Islet precursor cell (in vitro differentiated cells): ENCODE measurements at places on chromosomes 5 and 9.

- no peak for DNase-seq
These were observed 346.4 kb upstream of the SLC24A2 start for GRCh38 chr9:20135119-20135697.

DNA sequence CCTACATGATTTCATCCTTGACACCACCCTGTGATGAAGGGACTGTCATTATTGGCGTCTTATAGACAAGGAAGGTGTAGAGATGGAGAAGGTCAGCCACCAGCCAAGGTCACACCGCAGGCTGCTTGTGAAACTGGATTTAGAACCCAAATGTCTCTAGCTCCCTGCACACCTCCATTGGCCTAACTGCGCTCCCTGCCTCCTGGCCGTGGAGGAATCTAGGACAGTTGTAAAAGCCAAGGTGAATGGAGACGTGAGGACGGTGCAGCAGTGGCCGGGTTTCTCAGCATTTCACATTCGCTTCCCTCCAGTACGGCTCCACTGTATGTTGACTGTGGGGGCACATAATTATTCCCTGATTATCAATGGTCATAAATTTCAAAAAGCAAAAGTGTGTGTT is 119.9 kb downstream of the NSG2 start:
- DNase-seq, result no peak

GRCh38 chr5:157279605-157280239 is 13.8 kb downstream of the CYFIP2 start:
- no peak for DNase-seq

DNA sequence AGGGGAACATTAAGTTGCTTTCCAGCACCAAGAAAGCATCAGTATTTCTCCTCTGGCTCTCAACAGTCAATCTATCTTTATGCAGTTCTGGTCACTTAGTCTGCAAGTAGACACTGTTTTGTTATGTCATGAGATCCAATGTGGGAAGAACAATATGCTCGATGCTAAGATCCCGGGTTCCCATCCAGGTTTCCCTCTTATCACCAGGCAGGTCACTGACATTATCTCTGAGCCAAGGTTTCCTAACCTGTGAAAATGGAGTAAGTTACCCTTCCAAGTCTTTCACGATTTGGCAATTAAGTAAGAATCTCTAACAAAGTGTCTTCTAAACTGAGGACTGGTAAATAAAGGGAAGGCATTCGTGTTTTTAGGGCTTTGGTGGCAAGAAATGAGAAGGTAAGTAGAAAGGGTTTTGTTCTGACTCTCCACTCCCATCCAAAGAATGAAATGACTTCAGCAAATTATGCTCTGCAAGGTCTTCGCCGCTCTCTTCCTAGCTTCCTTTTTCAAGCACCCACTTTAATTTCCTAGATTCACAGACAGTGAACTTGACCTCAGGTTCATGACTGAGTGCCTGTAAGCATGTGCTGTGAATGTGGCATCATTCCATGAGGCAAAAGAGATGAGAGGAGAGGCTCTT is 86.4 kb downstream of the DCP2 start:
- DNase-seq, result peak; percentile 16

GRCh38 chr5:80125962-80126480 is 90.9 kb downstream of the THBS4 start:
- DNase-seq, result no peak

- DNase-seq, result no peak
These were observed 626.7 kb upstream of the COX7C start for GRCh38 chr5:85990998-85991397.

DNA sequence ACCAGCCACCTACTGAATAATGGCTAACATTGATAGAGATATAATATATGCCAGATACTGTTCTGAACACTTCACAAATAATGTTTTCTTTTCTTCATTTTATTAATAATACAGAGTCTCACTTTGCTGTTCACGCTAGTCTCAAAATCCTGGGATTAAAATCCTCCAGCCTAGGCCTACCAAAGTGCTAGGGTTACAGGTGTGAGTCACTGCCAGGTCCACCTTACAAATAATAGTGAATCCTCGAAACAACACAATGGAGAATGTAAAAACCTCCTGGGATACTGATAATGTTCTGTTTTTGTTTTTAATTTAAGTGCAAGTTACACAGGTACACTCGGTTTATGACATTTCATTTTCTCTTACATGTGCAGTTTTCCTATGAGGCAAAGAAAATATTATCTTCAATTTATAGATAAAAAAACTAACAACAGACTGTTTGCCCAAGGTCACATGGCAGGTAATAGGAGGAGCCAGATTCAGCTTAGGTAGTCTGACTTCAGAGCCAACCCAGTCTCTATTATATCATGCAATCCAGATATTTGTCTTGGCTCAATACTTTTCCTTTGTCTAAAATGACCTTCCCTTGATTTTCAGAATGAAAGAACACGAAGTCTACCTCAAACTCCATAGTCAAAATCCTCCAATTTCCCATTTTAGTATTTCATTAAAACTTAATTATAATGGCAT is 7.8 kb downstream of the ZFR start:
- DNase-seq, result no peak

DNA sequence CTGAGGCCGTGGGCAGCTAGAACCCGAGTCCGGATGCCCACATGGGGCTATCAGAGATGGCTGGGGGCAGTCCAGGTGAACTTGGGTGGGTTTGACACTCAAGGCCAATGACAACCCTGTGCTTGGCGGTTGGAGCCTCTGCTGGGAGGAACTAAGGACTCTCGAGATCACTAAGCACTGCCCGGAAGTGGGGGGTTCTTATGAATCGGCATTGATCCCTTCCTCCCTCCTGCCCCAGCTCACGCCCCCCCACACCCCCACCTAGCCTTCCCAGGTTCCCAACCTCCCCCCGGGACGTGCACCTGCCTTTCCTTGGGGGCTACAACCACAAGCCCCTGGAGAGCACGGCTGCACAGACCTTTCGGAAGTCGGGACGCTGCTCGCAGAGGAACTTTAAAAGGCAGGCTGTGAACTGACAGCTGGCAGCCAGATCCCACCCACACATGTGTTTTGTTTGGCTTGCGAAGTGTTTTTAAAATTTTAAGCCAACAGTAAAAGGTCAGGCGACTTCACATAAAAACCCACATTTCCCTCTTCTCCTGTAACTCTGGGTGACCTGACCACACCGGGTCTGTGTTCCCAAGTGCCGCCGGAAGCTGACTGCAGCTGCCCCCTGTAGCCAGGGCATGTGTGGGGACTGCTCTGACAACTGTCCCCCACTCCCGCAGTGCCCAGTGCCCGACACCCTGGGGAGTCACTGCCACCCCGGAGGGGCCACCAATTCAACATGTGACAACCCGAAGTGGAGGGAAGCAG is 5.1 kb upstream of the RALGDS start:
- DNase-seq, result no peak

DNA sequence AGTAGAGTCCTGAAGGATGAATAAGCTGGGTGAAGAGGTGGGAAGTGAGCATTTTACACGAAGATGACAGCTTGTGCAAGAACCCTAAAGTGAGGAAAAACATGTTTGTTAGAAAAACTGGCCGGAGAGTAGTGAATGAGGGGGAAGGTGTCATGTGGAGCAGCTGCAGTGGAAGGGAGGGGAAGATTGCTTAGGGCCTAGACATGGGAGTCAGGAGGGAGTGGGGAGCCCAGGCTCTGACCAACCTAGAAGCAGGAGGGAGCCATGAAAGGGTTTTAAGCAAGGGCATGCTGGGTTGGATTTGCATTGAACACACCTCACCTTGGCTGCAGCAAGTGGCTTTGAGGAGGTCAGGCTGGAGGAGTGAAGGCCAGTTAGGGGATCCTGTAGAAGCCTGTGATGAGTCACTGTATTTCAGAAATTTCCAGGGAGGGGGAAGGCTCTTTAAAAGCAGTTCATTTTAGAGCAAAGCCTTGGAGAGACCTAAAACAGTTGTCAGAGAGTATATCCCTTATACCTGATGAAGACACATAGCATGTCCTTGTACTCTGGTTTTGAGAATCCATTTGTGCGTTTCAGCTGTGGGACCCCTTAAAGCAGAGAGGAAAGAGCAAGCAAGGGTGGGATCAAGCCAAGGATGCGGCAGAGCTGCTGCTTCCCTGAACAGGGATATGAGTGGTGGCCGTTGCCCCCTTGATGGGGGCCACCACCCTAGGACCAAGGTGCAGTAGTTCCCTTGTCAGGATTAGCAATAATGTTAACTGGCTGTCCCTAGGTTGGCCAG is 45.4 kb downstream of the ANGPTL2 start:
- DNase-seq, result peak; percentile 50

- DNase-seq, result no peak
These were observed 372.0 kb downstream of the CDH9 start for GRCh38 chr5:26666371-26666770.
